ENCODE measurements at places on chromosomes 13 and 19.
A peak's percentile ranks its signal among the peaks of the same experiment; 100 is the strongest.

GRCh38 chr19:54622431-54622830 lies 7.9 kb upstream of the LILRB1 start:
- no peaks in the 10 kb centered on the region for H3K4me1 ChIP-seq
- no peak overlapping the region for H3K27ac ChIP-seq

DNA sequence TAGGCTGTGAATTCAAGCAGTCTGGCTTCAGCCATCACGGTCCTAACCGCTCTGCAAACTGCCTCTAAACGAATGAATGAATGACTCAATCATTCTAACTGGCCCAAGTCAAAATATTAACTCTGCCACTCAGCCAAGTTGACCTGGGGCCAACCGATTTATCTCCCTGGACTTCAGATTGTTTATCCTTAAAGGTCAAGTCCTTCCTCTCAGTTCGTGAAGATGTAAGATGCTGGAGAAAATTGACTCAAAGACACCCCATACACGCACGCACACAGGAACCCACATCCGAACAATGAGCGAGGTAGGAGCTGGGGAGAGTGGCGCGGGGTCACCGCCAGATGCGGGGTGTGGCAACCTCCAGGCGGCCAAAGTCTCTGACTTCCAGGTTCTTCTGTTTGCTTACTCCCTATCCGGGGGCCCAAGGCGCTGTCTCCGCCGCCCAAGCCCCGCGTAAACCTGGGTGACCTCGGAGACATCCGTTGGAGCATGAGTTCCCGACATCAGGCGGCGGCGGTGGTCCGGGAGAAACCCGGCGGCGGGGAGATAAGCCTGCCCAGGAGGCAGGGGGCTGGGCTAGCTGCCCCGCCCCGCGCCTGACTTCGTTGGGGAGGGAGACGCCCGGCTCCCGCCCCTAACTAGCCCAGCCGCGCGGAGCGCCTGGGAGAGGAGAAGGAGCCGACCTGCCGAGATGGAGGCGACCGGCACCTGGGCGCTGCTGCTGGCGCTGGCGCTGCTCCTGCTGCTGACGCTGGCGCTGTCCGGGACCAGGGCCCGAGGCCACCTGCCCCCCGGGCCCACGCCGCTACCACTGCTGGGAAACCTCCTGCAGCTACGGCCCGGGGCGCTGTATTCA lies at the start of gene CYP2S1:
Gene CYP2S1 (plus strand): TSS at position 646 of the 856 bp plus-strand sequence. CDS start 46 bp downstream, at position 692.
- peak within 1 kb of the TSS; percentile 25 for H3K27ac ChIP-seq
- H3K36me3 ChIP-seq: no peaks in the 10 kb centered on the region
- DNase-seq: peak; percentile 61
- H3K4me1 ChIP-seq: peaks cover 13% of the 10 kb centered on the region
- peaks cover 33% of the 10 kb centered on the region for H3K27me3 ChIP-seq
- H3K4me3 ChIP-seq: peak within 1 kb of the TSS; percentile 66

DNA sequence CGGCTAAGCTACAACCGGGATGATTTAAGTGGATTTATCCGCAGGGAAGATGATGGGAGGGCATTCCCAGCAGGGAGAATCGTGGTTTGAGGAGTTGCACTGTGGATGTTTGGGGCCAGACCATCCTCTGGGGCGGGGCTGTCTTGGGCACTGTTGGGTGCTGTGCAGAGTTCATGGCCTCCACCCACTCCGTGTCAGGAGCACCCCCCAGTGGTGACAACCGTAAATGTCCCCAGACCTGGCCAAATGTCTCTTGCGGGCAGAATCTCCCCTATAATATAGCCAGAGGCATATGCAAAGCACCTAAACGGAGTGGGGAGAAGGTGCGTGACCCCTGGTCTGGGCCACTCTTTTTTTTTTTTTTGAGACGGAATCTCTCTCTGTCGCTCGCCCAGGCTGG lies 40.2 kb downstream of the SMIM24 start:
- H3K4me3 ChIP-seq: no peak overlapping the region
- no peaks in the 10 kb centered on the region for H3K27me3 ChIP-seq
- no peak overlapping the region for H3K27ac ChIP-seq
- H3K36me3 ChIP-seq: peaks cover 3% of the 10 kb centered on the region
- H3K4me1 ChIP-seq: peaks cover 6% of the 10 kb centered on the region

GRCh38 chr13:48950501-48950875 lies 25.2 kb upstream of the FNDC3A start:
- no peak overlapping the region for H3K27ac ChIP-seq
- H3K4me3 ChIP-seq: no peak overlapping the region
- peaks cover 3% of the 10 kb centered on the region for H3K36me3 ChIP-seq
- H3K4me1 ChIP-seq: no peaks in the 10 kb centered on the region
- no peak for DNase-seq

DNA sequence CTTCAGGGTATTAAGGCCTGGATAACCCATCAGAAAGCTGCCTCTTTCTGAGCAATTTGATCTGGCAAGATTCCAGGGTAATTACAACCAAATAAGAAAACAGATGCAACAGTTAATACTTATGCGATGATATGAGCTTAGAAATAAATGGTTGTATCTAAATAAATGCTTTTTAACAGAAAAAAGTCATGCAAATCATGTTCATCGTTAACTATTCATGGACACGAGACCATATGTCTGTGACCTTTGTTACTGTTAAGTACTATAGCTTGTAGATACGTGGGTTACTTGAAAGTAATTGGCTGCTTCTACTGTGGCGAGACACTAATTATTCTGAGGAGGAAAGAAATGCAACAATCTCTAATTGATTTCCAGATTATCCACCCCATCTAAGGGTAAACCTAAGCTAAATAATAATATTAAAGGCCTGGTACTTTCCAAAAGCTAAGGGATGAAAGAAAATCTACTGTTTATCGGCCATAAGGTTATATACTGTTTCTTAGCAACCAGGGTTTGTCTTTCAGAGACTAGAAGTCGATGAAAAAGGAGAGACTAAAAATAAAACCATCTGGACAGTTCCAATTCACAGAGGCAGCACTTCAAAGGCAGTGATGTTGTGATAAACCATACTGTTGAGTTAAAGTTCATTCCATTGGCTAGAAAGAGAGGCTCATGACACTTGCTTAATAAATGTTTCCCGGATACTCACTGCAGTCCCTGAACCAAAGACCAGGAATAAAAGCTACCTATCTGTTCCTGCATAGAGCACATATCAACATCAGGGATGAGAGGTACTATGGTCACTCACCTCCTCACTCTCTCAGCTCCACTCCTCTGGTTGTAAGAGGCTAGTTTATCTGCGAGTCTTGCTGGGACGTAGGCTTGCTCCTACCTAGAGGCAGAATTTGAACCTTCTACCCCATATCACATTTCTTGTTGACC lies 1.5 kb downstream of the EPSTI1 start:
- peaks cover 41% of the 10 kb centered on the region for H3K4me1 ChIP-seq
- H3K4me3 ChIP-seq: peak overlapping the region; percentile 90
- peaks cover 42% of the 10 kb centered on the region for H3K36me3 ChIP-seq
- H3K27me3 ChIP-seq: no peaks in the 10 kb centered on the region
- peak overlapping the region; percentile 99 for H3K27ac ChIP-seq
- no peak for DNase-seq

DNA sequence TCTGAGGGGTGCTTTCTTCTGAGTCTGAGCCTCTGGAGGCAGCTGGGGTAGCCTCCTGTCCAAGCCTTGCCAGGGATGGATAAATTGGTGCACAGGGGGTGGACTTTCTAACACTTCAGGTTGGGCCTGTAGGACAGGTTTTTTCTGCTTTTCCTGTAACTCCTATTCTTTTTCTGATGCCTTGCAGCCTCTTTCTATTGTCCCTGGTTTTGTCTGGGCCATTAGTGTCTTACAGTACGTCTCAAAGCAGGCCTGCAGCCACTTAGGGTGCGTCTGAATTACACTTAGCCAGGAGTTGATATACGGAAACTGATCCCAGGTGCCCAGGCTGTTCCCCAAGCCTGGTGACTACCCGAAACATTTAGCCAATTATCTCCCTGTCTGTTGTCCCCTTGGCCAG lies 213.3 kb upstream of the HTR2A start:
- H3K36me3 ChIP-seq: no peaks in the 10 kb centered on the region
- H3K4me3 ChIP-seq: no peak overlapping the region
- peaks cover 11% of the 10 kb centered on the region for H3K4me1 ChIP-seq
- H3K27ac ChIP-seq: no peak overlapping the region

GRCh38 chr19:1730157-1730556 lies 23.1 kb upstream of the ONECUT3 start:
- H3K27ac ChIP-seq: no peak overlapping the region
- no peaks in the 10 kb centered on the region for H3K36me3 ChIP-seq
- no peak for DNase-seq
- no peak overlapping the region for H3K4me3 ChIP-seq
- H3K27me3 ChIP-seq: peaks cover 29% of the 10 kb centered on the region

DNA sequence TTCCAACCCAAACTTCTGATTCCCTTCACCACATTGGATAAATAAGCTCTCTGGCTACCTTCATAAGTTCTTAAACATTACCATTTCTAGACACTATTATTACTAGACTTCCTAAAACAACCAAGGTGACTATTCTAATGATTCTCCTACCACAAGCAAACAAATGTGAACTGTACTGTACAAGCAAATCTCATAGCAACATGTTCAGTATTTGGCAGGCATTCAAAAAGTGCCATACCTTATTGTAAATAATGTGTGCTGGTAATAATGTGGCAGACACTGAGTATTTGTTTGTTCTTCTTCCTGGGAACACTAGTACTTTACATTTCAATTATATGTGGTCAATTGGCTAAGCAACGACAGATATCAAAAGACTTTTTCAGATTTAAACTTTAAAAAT lies 986.0 kb upstream of the SPRY2 start:
- H3K4me3 ChIP-seq: no peak overlapping the region
- H3K36me3 ChIP-seq: no peaks in the 10 kb centered on the region
- DNase-seq: no peak
- H3K27me3 ChIP-seq: no peaks in the 10 kb centered on the region

DNA sequence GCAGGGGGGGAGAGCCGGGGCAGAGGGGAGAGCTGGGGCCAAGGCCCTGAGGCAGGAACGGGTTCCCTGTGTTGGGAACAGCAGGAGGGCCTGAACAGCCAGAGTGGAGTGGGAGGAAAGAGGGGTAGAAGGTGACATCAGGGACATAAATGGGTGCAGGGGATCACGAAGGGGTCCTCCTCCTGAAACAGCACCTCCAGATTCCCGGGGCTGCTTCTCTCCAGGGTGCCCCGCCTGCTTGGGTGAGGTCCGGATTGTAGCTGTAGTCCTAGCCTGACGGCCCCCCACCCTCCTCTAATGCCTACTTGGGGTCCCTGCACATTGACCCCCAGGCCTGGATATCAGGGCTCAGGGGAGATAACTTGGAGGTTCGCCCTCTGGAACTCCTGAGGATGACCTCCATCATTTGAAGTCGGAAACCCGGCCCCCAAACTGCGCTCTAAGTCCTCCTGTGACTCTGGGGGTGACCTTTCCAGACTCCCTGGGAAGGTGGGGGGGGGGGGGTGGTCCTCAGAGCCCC lies 473 bp upstream of the SCN1B start:
- peaks cover 5% of the 10 kb centered on the region for H3K4me1 ChIP-seq
- DNase-seq: no peak
- peak overlapping the region; percentile 16 for H3K4me3 ChIP-seq
- H3K36me3 ChIP-seq: peaks cover 8% of the 10 kb centered on the region
- no peak overlapping the region for H3K27ac ChIP-seq
- peaks cover 20% of the 10 kb centered on the region for H3K27me3 ChIP-seq

DNA sequence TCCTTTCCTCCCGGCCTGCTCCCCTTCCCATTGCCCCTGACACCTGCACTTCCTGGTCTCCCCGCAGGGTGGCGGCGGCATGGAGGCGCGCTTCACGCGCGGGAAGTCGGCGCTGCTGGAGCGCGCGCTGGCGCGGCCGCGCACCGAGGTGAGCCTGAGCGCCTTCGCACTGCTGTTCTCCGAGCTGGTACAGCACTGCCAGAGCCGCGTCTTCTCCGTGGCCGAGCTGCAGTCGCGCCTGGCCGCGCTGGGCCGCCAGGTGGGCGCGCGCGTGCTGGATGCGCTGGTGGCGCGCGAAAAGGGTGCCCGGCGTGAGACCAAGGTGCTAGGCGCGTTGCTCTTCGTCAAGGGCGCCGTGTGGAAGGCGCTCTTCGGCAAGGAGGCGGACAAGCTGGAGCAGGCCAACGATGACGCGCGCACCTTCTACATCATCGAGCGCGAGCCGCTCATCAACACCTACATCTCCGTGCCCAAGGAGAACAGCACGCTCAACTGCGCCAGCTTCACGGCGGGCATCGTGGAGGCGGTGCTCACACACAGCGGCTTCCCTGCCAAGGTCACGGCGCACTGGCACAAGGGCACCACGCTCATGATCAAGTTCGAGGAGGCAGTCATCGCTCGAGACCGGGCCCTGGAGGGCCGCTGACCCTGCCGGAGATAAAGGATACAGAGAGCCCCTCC lies 1.7 kb downstream of the TRAPPC5 start:
- peaks cover 4% of the 10 kb centered on the region for H3K27me3 ChIP-seq
- H3K4me3 ChIP-seq: peak overlapping the region; percentile 94
- peaks cover 24% of the 10 kb centered on the region for H3K4me1 ChIP-seq
- peak overlapping the region; percentile 95 for H3K27ac ChIP-seq
- peaks cover 7% of the 10 kb centered on the region for H3K36me3 ChIP-seq

DNA sequence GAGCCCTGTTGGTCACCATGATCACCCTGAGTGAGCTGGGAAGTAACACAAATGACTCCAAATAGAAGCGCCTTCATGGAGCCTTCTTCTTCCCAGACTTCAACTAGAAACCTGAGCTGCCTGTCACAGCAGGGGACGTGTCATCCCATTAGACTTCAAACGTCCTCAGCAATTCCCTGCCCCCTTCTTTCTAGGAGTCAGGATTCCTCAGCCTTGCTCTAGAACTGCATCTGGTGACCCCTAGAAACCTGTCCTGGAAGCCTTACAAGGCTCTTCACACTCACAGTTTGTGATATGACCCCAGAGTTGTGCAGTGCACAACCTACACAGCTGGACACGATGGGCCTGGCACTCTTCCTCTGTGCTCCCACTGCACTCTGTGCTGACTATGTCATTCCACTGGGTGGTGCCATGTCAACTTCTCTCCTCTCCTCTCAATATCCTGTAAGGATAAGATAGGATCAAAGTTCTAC lies 23.6 kb upstream of the TTYH1 start:
- peaks cover 4% of the 10 kb centered on the region for H3K27me3 ChIP-seq
- no peaks in the 10 kb centered on the region for H3K36me3 ChIP-seq
- no peak overlapping the region for H3K27ac ChIP-seq
- peaks cover 25% of the 10 kb centered on the region for H3K4me1 ChIP-seq
- H3K4me3 ChIP-seq: no peak overlapping the region
- DNase-seq: no peak

- peaks cover 40% of the 10 kb centered on the region for H3K36me3 ChIP-seq
- no peaks in the 10 kb centered on the region for H3K27me3 ChIP-seq
- H3K27ac ChIP-seq: peak overlapping the region; percentile 93
Observed at GRCh38 chr19:19606021-19606420, 12.5 kb downstream of the PBX4 start.

GRCh38 chr19:42628411-42629140 lies 33.9 kb upstream of the CEACAM8 start:
- H3K36me3 ChIP-seq: no peaks in the 10 kb centered on the region
- H3K27me3 ChIP-seq: peaks cover 6% of the 10 kb centered on the region
- no peak for DNase-seq
- no peak overlapping the region for H3K4me3 ChIP-seq
- H3K4me1 ChIP-seq: peaks cover 7% of the 10 kb centered on the region

DNA sequence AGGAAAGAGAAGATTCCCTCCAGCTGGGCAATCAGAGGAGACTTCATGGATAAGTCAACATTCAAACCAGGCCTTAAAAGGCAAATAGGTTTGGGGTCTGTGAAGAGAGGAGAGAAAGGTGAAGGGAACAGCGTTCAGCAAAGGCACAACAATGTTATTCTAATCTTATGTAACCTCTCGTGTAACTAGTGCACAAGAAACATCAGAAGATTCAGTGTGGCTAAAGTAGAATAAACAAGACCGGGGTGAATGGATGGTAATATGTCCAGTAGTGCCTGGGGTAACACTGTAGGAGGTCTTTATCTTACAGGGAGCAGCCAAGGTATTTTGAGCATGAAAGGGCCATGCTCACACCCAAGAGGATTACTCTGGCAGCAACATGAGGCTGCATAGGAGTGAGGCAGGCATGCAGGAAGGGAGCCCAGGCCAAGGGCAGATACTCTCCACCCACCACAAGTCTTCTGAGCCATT lies 24.1 kb downstream of the LHFPL6 start:
- no peaks in the 10 kb centered on the region for H3K4me1 ChIP-seq
- peaks cover 7% of the 10 kb centered on the region for H3K27me3 ChIP-seq
- H3K36me3 ChIP-seq: no peaks in the 10 kb centered on the region
- H3K27ac ChIP-seq: no peak overlapping the region
- no peak overlapping the region for H3K4me3 ChIP-seq

All from activated naive CD8-positive, alpha-beta T cell treated with anti-CD3 and anti-CD28 coated beads, Interleukin-2, amount 10 ng/mL, durations not matched to agents 7 days and 5 days (primary cell).